HAP-1 (cell line): ENCODE measurements at places on chromosomes 4 and X.

- DNase-seq = no peak
Observed at GRCh38 chrX:119168104-119168503, 40.5 kb upstream of the KIAA1210 start.

GRCh38 chrX:40019541-40019940 is 78.2 kb downstream of the BCOR start:
- peak; percentile 62 for DNase-seq

DNA sequence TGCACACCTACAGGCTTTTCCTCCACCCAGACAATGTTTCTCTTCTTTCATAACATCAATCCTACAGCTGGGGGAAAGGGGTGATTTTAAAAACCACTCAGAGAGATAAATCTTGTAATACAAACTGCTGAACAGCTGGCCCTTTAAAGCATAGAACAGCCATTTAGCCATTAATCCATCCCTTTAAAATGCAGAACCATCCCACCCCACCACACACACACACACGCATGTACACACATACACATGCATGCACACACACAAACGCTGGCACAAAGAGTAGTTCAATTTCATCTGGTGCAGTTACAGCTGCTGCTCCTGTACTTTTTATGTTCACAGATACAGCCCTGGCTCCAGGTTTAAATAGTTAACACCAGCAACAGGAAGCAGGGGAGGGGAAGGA is 426.1 kb downstream of the MID1IP1 start:
- no peak for DNase-seq

- no peak for DNase-seq
Observed at GRCh38 chr4:143355540-143356217, 19.0 kb downstream of the GAB1 start.

GRCh38 chrX:42463706-42464490 is 314.1 kb downstream of the PPP1R2C start:
- DNase-seq = no peak

DNA sequence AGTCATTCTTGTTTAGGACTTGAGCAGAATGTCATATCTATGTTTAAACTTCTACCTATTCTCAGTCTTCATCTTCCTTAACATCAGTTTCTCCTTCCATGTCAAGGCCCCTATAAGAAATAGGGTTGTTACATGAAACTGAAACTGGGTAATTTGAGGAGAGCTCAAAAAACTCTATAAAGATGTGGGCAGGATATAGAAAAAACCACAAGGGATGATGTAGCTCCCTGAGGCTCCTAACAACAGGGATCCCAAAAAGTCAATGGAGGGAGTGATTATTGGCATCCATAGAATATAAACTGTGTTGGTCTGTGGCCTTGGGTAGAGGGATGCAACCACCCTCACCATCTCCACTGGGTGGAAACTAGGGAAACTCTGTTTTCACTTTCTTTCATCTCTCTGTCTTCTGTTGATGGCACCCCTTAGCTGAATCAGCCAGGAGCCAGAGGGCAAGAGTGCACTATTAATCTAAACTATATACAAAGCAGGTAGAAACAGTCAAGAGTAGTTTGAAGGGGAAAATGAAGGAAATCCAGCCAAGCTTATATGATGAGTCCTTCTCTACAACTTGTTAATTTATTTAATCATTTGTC is 27.6 kb downstream of the C4orf54 start:
- DNase-seq = no peak

- no peak for DNase-seq
Observed at GRCh38 chr4:184384056-184384809, 90.1 kb downstream of the IRF2 start.

DNA sequence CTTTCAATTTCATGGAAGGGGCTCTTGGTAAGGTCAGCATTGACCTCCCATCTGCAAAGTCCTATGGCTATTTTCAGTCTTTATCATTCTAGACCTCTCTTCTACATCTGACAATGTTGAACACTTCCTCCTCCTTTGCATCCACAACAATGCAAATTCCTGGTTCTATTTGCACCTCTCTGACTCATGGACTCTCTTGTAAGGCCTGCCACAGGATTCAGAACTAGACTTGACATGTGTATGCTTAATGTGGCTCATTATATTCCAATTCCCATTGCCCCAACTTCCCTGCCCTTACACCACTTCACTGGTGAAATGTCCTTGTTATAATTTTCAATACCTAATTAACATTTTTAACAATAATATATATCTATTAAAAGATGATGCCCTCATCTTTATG is 314.3 kb upstream of the FGF13 start:
- no peak for DNase-seq

DNA sequence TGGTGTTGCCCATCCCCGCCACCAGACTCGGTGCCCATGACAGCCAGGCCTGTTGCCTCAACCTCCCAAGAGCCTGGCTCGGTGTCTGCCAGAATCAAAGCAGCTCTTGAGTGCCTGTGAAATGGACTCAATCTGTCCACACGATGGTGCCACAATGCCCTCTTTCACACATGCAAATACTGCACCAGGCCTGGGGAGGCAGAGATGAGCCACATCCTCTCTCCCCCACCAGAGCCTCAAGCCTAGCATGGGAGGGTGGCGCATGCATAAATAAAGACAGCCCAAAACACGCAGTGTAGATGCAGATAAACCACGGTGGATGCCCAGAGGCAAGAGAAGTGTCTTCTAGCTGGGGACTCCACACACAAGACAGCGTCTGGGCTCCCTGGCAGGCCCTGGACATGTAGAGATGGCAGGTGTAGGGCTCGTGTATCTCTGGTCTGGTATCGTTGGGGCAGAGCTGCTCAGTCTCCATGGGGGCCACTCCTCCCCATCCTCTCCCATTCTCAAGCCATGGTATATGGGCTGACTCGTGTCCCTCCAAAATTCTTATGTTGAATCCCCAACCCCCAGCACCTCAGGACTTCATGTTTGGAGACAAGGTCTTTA is 65.6 kb downstream of the JAKMIP1 start:
- no peak for DNase-seq

- DNase-seq = no peak
Observed at GRCh38 chr4:26330946-26331345, 10.1 kb downstream of the RBPJ start.

DNA sequence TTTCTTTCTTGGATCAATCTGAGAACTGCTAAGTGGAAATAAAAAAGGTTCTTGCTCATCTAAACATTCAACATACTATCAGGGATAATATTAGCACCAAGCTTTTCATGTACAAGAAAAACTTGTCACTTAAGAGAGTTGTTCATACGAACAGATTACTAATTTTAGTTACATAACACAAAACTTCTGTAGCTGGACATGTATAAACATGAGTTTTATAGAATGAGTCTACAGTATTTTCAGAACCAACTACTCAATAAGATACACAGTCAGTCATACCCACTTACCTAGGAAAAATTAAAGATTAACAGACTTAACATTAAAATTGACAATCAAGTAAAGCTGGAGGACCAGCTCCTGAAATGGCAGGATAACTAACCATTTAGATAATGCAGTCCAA is 540.1 kb upstream of the FAM241A start:
- no peak for DNase-seq

DNA sequence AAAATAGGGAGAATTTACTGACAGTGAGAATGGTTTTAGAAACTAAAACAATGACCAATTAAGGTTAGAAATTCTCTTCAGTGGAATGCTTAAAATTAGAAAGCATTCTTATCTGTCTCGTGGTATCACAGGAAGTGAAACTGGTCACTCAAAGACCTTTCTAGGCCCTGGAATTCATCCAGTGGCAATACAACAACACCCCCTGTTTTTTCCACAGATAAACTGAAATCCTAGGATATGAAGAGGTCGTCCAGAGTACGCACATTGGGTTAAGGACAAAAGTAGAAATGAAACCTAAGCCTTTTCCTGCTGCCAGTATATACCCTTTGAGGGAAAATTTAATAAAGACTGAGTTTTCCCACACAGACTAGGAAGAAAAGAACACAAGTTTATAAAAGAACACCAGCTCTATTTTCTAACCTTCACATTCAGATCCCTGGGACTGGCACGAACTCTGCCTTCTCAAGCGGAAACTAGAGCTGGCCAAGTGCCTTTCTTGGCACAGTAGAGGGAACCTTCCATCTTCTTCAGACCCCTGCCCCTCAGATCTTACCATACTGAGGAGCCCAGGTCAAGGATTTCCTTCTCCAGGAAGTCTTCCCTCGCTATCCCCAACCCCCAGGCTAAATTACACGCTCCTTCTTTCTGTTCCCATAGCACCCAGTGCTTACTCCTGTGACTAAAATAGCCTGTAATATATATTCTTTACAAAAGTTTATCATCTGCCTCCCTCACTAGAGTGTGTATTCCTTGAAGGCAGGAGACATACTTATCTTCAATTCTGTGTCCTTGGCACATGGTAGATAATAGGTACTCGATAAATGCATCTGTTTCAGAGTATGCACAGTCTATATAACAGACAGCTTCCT is 16.9 kb downstream of the LHFPL1 start:
- DNase-seq = no peak

GRCh38 chr4:163955288-163955687 is 460.8 kb downstream of the TMA16 start:
- DNase-seq = no peak

DNA sequence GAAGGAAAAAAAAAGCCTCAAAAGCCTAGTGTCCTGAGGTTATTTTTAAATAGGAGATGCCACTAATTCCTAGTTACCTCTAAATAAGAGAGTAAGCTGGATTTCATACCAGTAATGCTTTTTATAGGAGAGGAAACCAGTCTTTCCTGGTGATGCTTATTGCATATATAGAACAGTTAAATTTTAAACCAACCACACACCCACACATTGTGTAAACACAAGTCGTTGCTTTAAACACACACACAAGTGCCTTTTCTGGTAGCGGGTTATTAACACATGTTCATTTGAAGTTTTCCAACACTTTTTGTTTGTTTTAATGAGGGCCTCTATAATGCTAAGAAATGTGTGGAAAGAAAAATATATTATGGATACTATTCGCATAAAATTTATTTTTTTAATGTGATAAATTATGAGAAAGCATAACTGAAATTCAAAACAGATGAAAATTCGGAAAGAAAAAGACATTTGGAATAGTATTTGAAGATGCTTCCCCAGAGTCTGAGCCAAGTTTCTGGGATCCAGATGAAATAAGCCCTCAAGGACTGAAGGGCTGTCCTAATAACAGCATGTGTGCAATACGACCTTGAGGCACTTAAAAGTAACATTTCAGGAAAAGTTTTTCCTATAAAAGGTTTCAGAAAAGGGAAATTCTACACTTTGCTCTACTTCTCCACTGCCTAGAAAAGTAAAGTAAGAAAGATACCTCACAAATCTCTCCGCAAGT is 2.0 kb downstream of the ANTXR2 start:
- DNase-seq = no peak

DNA sequence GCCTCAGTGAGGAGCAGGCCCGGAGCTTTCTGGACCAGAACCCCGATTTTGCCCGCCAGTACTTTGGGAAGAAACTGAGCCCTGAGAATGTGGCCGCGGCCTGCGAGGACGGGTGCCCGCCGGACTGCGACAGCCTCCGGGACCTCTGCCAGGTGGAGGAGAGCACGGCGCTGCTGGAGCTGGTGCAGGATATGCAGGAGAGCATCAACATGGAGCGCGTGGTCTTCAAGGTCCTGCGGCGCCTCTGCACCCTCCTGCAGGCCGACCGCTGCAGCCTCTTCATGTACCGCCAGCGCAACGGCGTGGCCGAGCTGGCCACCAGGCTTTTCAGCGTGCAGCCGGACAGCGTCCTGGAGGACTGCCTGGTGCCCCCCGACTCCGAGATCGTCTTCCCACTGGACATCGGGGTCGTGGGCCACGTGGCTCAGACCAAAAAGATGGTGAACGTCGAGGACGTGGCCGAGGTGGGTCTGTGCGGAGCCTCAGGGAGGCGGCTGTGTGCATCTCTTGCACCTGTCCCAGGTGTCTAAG is 323 bp downstream of the PDE6B start:
- no peak for DNase-seq

- peak; percentile 67 for DNase-seq
Observed at GRCh38 chrX:134520860-134521390, 61.0 kb downstream of the HPRT1 start.

DNA sequence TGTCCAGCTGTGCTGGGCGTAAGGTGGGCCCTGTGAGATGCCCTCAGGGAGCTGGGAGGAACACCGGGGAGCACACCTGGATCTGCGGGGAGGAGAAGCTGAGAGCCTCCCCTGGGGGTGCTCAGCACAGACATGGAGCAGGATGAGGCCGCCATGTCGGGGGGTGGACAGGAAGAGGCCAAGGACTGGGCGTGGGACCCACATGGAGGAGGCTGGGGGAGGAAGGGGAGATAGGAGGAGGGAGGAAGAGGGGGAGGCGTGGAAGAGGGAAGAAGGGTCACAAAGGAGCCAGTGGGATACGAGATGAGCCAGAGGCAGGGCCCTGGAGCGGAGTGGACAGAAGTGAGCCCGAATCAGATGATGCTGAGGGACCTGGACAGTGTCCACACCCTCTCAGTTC is 66.3 kb downstream of the ZFYVE28 start:
- no peak for DNase-seq

DNA sequence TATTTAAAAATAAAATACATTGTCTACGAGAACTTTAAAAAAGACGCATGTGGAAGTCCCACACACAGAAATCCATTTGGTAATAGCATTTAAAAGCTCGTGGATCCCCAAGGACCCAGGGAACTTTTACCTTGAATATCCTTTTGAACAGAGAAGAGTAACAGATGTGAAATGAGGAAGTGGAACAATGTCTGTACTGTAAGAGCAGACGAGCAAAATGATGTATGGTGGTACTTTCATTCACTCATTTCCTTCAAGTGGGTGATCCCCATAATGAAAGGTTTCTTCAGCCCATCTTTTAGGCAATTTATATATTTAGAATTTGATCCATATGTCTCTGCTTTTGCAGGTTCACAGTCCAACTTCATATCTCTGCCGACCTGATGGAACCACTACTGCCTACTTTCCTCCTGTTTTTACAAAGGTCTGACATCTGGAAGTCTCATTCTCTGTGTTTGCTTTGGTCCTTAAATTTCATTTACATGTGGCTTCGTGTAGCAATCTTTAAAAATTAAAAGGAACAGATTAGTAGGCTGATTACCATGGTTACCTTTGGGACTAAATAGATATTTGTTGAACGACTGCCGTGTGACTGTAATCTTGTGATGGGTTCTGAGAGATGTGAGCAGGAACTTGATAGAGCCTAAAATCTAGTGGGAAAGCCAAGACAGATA is 188.4 kb downstream of the PALLD start:
- no peak for DNase-seq

GRCh38 chr4:180054291-180054690 is 2188.9 kb upstream of the TENM3 start:
- no peak for DNase-seq

DNA sequence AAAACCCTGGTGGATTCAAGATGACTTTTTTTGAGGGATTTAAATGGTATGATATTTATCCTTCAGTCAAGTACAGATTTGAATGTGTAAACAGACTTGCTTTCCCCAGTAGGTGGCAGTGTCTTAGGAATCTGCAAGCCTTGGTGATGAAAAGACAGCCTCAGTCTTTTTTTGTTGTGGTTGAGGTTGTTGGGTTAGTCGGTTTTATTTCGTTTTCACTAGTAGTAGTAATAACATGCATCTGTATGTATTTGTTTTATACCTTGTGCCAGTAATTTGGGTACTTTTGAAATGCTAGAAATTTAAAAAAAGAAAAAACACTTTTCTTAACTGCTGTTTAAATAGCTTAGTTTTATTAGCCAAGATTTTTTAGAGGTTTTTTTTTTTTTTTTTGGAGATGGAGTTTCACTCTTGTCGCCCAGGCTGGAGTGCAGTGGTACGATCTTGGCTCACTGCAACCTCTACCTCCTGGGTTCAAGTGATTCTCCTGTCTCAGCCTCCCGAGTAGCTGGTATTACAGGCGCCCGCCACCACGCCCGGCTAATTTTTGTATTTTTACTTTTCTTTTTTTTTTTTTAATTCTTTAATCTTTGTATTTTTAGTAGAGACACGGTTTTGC is 39.2 kb downstream of the COPS4 start:
- DNase-seq = peak; percentile 68

- DNase-seq = peak; percentile 50
Observed at GRCh38 chr4:89906316-89906715, 11.7 kb downstream of the MMRN1 start.
